ENCODE measurements at places on chromosomes 16 and 17.
A peak's percentile ranks its signal among the peaks of the same experiment; 100 is the strongest.

DNA sequence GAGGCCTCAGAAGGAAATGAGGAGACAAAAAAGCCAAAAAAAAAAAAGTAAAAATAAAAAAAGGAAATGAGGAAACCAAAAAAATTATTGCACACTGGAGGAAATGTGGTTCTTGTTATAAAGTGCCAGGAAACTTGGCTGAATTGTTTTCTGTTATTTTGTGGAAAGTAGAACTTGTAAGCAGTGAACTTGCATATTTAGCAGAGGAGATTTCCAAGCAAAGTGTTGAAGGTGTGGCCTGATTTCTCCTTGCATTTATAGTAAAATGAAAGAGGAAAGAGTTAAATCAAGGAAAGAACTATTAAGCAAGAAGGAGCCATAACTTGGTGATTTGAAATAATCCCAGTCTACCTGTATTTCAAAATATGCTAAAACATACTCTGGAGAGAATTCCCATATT, 34.1 kb upstream of the CPPED1 start:
- no peak for DNase-seq

DNA sequence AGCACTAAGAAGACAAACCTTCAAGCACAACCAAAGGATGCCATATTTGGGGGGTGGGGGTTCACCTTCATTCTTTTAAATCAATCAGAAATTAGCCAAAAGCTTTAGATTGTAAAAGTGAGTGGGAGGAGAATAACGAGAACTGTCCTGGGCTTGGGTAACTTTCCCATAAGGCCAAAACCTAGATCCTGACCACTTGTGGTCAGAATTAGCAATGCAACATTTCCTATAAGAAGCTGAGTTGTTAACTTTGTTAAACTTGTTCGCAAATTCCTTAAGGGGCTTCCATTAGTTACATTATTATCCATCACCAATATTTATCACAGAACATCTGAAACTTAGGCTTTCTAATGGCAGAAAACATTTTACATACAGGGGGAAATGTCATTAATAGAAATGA, 25.1 kb downstream of the STAT5B start:
- DNase-seq, result no peak

DNA sequence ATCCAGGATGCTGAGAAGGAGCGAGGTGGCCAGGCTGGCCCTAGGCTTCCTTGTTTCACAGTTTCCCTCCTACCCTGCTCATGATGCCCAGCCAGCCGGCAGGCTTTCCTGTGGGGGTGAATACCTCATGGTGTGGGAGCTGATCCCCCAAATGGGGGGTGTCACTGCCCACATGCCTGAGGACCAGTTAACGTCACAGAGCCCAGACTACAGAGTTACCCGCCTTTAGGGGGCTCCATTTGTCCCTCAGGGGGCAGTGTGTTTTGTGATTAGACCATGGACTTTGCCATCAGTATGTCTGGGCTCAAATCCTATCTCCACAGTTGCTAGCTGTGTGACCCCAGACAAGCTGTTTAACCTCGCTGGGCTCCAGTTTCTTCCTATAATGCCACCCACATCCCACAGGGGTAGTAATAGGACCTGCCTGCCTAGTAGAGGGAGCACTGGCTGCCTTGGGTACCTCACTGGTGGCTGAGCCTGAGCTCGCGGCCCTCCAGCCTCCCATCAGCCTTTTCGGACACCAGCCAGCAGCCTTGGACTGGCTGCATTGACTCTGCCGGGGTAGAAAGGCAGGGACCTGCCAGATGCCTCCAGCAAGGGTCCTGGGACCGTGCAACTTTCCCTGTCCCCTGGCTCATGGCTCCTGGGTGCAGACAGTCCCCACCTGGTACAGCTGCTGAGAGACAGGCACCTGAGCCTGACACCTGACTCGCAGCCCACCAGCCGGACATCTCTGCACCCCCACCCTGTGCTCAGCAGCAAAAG, 87.5 kb upstream of the GSE1 start:
- no peak for DNase-seq

DNA sequence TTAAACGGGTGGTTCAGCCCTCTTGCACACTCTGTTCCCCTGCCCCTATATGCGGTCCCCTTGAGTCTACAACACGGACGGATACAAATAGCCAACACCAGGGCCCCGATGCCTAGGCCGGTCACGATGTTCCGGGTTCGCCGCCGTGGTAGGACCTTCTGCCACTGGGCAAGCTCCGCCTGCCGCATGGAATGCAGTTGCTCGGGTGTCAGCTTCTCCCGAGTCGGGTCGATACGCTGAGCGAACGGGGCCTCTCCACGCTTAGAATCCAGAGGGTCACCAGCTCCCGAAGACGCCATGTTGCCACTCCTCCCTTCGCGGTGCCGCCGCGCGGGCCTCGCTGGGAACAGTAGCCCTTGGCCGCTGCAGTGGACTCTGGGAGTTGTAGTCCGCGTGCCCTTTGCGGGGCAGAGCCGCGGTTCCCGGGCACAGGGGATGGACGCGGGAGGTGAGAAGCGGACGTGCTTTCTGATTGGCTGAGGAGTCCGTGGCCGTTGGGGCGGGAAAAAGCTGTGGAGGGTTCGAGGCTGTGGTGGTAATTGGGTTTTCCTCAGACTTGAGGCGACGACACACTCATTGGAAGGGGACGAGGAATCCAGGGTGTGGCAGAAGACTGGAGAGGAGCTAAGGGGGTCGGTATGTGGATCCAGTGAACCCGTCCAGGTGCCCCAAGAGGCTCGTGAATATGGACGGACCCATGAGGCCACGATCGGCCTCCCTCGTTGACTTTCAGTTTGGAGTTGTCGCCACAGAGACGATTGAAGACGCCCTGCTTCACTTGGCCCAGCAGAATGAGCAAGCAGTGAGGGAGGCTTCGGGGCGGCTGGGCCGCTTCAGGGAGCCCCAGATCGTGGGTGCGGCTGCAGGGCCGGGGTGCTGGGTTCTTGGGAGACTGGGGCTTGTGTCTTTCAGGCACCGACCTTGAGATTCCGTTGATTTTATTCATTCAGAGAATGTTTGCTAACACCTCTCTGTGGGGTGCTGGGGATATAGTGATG, at the start of the genes CNTD1 and COA3:
TSS of gene CNTD1 (plus strand) at position 479 of the 998 bp plus-strand sequence. CDS start at position 686, 207 bp downstream.
TSS of gene COA3 (minus strand) at position 322 of the 998 bp plus-strand sequence. CDS start at position 299, 23 bp downstream.
- DNase-seq, result peak; percentile 88

- DNase-seq, result no peak
Measured at GRCh38 chr16:13021996-13022395, 120.6 kb downstream of the SHISA9 start.

GRCh38 chr16:69709456-69710084, 16.8 kb downstream of the NQO1 start:
- DNase-seq, result no peak

GRCh38 chr17:50692448-50693035, 15.2 kb downstream of the ANKRD40 start:
- no peak for DNase-seq

DNA sequence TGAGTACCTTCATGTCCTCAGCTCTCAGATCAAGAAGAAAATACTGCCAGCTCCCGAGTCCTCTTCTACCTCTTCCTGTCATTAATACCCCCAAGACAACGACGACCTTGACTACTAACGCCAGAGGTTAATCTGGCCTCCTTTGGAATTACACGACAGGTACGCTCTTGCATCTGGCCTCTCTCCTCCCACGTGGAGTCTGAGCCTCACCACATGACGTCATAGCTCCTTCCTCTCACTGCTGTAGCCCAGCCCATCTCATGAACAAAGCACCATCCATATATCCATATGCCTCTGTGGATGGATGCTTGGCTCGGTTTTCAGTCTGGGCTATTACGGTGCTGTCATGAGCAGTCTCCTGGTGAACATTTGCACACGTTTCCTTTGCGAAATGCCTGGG, 110.2 kb upstream of the TNRC6C start:
- no peak for DNase-seq

GRCh38 chr17:49002766-49003165, 5.6 kb downstream of the IGF2BP1 start:
- DNase-seq, result no peak

- DNase-seq, result no peak
Measured at GRCh38 chr17:78276098-78276887, 44.9 kb downstream of the TMEM235 start.

DNA sequence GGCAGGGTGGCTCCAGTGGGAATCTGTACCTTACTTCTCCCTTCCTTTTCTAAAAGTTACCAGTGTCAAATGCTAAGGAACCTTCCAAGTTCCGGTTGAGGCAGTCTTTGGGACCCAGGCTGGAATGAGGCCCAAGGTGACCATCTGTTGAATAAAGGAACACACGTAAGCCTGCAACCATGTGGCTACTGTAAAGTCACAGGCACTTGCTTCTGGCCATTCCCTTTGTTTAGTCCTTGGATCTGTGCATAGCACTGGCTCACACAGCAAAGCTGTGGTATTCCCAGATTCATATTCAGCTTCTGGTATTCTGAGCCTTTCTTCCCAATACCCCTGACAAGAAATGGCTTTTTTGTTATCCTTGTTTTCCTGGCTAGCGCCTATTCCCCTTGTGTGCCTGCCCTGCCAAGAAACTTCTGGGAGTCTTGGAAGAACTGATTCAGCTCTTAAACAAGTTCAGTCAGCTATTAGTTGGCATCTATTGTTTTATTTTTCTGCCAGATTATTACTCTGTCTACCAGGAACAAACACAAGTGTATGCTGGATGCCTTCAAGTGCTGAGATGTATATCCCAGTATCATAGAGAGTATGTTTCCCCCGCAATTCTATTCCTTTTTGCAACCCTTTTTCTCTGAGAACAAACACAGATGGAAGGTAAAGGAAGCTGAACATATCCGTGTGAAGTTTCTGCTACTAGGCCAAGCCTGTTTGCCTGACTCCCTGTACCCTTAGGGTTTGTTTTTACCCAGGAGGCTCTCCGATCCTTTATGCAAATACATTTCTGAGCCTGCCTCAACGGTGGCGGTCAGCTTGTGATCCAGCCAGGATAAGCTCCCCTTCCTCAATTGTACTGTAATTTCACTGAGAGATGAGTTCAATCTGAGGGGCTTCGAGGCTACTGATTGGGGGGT, 13.2 kb downstream of the TMEM238L start:
- no peak for DNase-seq

DNA sequence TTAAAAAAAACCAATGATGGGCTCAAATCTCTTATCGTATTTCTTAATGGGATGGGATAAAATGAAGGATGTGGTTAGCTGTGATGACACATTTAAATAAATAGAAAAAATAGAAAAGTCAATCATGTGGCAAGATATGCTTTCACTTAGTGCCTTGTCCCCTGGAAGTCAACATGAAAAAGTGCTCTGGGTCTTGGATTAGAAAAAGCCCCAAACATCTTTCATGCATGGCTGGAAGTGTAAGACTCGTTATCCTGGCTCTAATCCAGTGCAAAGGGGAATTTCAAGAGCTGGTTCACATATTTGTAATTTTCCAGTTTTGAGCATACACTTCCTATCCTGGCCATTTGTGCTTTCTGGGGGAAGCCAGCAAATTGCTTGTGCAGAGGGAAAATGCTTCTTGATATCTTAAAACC, 160.9 kb downstream of the MAP2K6 start:
- DNase-seq, result no peak

DNA sequence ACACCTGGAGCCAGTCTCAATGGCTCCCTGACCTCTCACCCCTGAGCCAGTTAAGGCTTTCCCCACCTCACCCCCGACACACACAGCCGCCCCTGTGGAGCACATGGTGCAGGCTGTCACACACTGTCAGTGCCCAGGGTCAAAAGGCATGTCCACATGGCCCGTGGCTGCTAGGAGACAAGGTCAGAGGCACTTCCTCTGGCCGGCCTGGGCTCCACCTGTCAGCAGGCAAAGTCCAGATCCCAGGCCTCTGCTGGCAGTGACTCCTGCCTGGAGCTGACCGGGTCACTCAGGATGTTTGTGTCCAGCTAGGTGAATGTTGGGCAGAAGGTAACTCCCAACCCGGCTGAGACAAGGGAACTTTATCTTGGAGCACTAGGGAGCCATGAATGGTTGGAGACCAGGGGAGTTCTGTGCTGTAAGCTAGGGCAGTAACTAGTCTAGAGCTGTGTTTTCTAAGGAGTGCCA, 6.0 kb downstream of the SREBF1 start:
- DNase-seq, result no peak

GRCh38 chr17:33154869-33155455, 138.1 kb downstream of the ASIC2 start:
- DNase-seq, result no peak

DNA sequence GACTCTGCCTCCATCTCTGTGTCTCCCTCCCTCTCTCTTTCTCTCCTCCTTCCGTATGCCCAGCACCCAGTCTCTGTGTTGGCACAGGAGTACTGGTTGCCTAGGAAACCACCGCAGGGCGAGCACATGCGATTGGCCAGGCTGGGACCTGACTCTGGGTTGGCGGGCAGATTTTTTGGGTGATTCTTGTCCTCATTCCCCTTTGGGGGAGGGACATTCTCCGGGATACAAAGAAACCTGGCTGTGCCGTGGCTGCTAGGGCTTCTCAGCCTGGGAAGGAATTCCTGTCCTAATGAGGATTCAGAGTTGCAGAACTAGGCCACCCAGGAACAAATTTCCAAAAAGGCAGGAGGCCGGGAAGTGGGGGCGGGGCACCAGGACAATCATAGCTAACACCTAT, 168.9 kb downstream of the SHISA9 start:
- no peak for DNase-seq

DNA sequence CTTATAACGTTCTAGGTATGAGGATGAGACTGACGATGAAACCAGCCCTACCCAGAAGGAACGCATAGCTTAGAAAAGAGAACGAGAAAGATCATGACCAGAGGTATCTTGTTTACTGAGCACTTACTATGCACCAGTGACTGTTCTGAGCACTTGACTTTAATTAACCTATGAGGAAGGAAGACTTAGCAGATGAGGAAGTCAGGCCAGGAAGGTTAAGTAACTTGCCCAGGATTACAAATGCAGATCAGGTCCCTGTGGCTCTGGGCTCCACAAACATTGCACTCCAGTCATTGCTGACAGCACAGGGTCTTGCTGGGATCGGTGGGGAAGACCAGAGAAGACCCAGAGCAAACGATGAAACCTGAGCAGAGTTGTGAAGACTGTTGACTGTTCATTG, 7.1 kb downstream of the KRT13 start:
- DNase-seq, result no peak

DNA sequence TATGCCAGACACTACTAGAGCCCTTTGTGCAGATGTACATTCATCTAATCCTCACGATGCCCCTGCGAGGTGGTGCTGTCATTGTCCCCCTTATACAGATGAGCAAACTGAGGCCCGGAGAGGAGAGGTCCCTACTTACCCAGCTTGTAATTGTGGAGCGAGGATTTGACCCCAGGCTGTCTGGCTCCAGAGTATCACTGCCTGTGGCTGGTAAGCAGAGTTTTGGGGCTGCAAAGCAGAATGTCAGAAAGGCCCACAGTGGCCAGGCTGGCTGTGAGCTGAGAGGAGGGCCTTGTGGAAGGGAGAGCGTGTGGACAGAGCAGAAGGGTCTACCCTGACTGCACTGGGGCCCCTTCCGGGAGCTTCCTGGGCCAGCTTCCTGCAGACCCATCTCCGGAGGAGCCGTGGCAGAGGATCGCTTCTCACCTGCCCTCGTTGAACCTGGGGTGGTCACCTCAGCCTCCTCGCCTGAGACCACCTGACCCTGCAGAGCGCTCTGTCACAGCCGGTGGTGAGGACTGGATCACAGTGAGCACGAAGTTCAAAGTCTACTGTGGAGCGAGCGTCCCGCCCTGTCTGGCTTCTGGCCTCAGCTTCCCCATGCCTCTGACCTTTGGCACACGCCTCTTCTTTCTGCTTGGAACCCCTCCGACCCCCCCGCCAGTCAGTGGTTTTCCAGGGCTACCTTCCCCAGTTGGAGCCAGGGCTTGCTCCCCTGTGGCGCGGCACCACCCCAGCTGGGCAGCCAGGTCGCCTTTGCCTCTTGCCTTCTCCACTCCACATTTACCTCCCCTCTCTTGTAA, 12.1 kb downstream of the CMIP start:
- DNase-seq, result no peak

- DNase-seq, result no peak
Measured at GRCh38 chr16:19994466-19995170, 79.1 kb downstream of the GPR139 start.

GRCh38 chr16:72424757-72425156, 252.8 kb upstream of the PMFBP1 start:
- no peak for DNase-seq
